ENCODE measurements at places on chromosomes 6 and 20. TPM values are rescaled to one million over a fixed set of nuclear protein-coding genes. Genes with fewer than 3 reads are reported as not detected.

The FRMD1 gene
- 23.1 TPM for total RNA-seq

GRCh38 chr6:150211700-150212511, 69.1 kb downstream of the PPP1R14C start:
- DNase-seq: no peak

The DEFB119 gene
- not detected for total RNA-seq

The OARD1 gene
- 44.8 TPM for total RNA-seq

GRCh38 chr20:38447251-38447661, 12.1 kb upstream of the SNHG17 start:
- no peak for DNase-seq

DNA sequence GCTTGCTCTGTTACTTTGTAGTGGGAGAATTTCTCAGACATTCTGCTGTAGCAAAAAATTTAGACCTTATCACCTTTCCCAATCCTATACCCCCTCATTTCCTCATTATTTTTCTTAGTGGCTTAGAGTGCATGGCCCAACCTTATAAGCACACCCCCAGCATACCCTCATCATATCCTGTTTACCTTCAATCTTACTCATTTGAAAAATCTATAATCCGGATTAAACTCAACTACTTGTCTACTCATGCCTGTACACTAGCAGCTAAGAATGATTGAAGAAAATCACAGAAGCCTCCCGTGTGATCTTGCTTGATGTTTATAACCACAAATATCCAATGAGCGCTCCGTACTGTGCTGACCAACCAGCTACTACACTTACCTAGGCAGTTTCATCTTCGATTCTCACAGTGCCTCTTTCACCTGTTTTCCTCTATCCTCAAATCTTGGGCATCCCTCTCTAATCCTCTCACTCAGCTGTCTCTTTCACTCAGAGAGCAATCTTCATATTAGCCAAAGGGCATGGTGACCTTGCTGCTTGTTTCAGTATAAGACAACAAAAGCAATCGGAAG, 36.6 kb downstream of the AIG1 start:
- no peak for DNase-seq

GRCh38 chr6:1856381-1856780, 246.7 kb downstream of the FOXC1 start:
- DNase-seq: no peak

GRCh38 chr20:48904566-48905296, 16.8 kb upstream of the ARFGEF2 start:
- no peak for DNase-seq

The OLIG3 gene
- total RNA-seq: 0.05 TPM

The MRPS18B gene
- 47.9 TPM for total RNA-seq

The PHF10 gene
- total RNA-seq: 32.4 TPM

DNA sequence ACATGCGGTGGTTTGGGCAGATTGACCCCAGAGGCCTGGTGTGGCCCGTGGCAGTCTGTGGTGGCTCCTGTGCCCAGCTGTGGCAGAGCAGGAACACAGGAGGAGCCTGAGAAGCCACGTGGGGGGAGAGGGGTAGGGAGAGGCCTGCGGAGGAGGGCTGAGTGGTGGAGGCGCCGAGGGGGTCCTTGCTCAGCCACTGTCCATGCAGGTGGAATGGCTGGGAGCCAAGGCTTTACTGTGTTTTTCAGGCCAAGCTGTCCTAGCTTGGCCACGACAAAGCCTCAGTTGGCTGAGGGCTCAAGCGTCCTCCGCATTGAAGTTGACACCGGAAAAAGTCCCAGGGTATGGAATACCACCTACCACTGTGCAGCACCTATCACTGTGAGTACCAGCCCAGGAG, 107.0 kb downstream of the VEGFA start:
- no peak for DNase-seq

DNA sequence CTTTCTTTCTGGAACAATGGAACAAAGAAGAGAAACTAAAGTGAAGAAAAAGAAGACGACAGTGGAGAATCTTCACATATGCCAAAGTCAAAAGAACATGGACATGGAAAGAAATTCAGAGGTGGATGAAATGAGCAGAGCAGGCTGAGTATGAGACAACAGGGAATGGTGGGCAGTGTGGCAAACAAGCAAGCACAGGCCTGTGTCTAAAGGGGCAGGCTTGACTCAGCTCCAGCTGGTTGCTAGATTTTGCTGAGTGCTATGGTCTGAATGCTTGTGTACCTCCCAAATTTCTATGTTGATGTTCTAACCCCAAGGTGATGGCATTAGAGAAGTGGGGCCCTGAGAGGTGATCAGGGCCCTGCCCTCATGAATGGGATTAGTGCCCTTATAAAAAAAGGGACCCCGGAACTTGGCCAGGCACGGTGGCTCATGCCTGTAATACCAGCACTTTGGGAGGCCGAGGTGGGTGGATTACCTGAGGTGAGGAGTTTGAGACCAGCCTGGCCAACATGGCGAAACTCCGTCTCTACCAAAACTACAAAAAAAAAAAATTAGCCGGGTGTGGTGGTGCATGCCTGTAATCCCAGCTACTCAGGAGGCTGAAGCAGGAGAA, 49.6 kb downstream of the ZMYND8 start:
- no peak for DNase-seq

The NMBR gene
- not detected for total RNA-seq

The NCOA3 gene
- total RNA-seq: 20.3 TPM

GRCh38 chr20:46672543-46673148, 16.6 kb downstream of the TP53RK start:
- DNase-seq: no peak

The CARMIL1 gene
- total RNA-seq: 17.4 TPM

The TRIM15 gene
- total RNA-seq: 0.19 TPM

GRCh38 chr6:4773181-4773580, 3.0 kb upstream of the CDYL start:
- no peak for DNase-seq

Data from thymus (tissue), 14 donors.